ENCODE measurements at places on chromosomes 1 and 21. TPM values are rescaled to one million over a fixed set of nuclear protein-coding genes. Genes with fewer than 3 reads are reported as not detected.

L1TD1 gene
- polyA plus RNA-seq, result 3.4 TPM

CTH gene
- polyA plus RNA-seq, result 17.8 TPM

UTS2 gene
- not detected for polyA plus RNA-seq

ADAMTS4 gene
- 0.88 TPM for polyA plus RNA-seq
